ENCODE measurements at places on chromosomes 4 and X. TPM values are rescaled to one million over a fixed set of nuclear protein-coding genes. Genes with fewer than 3 reads are reported as not detected.

The GLRB gene
- polyA plus RNA-seq, result 1.0 TPM

The PLP1 gene
- not detected for polyA plus RNA-seq

The TEX13C gene
- polyA plus RNA-seq, result not detected

The CEP135 gene
- polyA plus RNA-seq, result 3.5 TPM

GRCh38 chrX:95071621-95072020, 1397.6 kb downstream of the FAM133A start:
- H3K36me3 ChIP-seq, result no peaks in the 10 kb centered on the region
- no peak overlapping the region for H3K4me3 ChIP-seq
- no peak for DNase-seq
- no peak overlapping the region for H3K27ac ChIP-seq

DNA sequence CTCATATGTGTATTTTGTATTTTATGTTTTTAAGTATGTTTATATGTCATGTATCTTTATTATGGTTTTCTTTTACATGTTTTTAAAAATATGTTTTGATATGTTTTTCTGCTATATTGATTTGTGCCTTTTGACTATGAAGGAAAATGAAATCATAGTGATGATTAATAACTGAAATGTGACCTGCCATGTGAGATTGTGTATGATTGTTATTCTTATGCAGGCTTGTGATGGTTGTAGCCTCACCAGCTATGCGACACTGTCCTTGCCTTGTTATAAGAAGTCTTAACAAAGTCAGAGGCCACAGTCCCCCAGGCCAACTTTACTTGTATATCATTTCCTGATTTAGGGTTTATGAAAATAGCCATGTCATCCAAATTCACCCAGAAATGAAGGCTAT, 83.2 kb downstream of the TMEM131L start:
- H3K27ac ChIP-seq, result no peak overlapping the region
- H3K36me3 ChIP-seq, result no peaks in the 10 kb centered on the region
- no peak for DNase-seq
- H3K27me3 ChIP-seq, result no peaks in the 10 kb centered on the region
- no peaks in the 10 kb centered on the region for H3K4me1 ChIP-seq

DNA sequence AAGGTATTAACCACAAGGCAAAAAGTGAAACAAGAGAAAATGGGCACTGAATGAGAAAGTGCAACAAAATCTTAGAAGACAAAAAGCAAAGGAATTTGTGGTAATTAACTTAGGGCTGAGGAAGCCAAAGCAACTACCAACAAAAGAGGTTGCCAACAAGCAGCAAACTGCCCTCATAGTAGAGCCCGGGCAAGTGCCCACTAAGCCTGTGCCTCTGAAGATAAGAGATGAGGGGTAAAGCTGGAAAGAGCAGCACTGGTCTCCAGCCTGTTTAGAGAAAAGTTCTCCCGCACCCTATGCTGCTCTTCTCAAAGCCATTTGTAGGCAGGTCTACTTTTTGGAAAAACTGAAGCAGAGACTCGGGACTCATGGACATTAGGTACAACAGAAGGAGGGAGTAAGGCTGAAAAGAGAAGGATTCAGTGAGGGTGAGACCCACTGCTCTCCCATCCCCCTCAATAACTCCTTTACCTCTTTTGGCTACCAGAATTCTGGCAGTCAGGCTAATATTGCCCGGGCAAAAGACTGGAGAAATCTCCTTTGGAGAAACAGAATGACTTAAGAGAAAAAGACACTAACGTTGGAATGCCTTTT, 29.6 kb upstream of the KCNE5 start:
- H3K27me3 ChIP-seq, result no peaks in the 10 kb centered on the region
- no peak for DNase-seq
- no peak overlapping the region for H3K4me3 ChIP-seq

DNA sequence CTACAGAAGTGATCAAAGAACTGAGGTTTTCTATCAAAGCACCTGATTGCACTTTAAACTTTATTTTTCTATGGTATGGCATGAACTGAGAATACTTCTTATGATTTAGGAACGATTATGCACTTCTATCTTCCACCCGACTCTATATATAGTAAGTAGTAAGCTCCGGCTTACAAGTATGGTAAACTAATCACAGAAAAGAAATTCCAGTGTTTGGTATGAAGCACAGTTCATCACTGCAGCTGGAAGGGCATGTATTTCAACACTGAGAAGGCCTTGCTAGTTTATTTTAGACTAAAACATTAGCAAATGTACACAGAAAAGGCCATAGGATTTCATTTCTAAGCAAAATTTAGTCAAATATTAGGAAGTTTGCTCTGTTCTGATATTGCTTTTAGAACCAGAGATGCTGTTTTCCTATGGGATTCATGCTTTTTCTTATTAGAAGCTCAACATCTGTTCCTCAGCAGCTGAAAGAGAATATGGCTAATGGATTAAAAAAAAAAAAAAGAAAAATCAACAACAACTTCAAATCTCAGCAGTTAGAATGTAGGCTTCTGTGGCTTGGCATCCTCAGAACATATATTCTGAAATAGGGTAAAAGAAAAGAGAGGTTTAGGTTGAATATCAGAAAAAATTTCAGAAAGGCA, 273.5 kb downstream of the C4orf33 start:
- H3K27me3 ChIP-seq, result no peaks in the 10 kb centered on the region
- H3K4me1 ChIP-seq, result no peaks in the 10 kb centered on the region

- no peak for DNase-seq
- no peak overlapping the region for H3K4me3 ChIP-seq
- H3K27me3 ChIP-seq, result no peaks in the 10 kb centered on the region
- no peaks in the 10 kb centered on the region for H3K36me3 ChIP-seq
- no peak overlapping the region for H3K27ac ChIP-seq
These were observed 106.0 kb upstream of the NDST4 start for GRCh38 chr4:115219315-115219860.

- H3K27ac ChIP-seq, result no peak overlapping the region
- H3K4me1 ChIP-seq, result no peaks in the 10 kb centered on the region
- DNase-seq, result no peak
- H3K4me3 ChIP-seq, result no peak overlapping the region
These were observed 83.6 kb downstream of the JAKMIP1 start for GRCh38 chr4:6116696-6117285.

- peak overlapping the region; percentile 83 for H3K4me3 ChIP-seq
- H3K27me3 ChIP-seq, result no peaks in the 10 kb centered on the region
- peaks cover 7% of the 10 kb centered on the region for H3K36me3 ChIP-seq
- H3K4me1 ChIP-seq, result peaks cover 17% of the 10 kb centered on the region
- no peak for DNase-seq
These were observed 581 bp downstream of the UBE2K start for GRCh38 chr4:39698424-39699009.

- DNase-seq, result no peak
- no peaks in the 10 kb centered on the region for H3K36me3 ChIP-seq
- H3K4me3 ChIP-seq, result no peak overlapping the region
These were observed 74.1 kb upstream of the MAOA start for GRCh38 chrX:43581888-43582539.

GRCh38 chrX:136835761-136836160, 44.8 kb downstream of the RBMX start:
- no peaks in the 10 kb centered on the region for H3K27me3 ChIP-seq
- no peak overlapping the region for H3K27ac ChIP-seq
- DNase-seq, result no peak
- H3K4me3 ChIP-seq, result no peak overlapping the region

DNA sequence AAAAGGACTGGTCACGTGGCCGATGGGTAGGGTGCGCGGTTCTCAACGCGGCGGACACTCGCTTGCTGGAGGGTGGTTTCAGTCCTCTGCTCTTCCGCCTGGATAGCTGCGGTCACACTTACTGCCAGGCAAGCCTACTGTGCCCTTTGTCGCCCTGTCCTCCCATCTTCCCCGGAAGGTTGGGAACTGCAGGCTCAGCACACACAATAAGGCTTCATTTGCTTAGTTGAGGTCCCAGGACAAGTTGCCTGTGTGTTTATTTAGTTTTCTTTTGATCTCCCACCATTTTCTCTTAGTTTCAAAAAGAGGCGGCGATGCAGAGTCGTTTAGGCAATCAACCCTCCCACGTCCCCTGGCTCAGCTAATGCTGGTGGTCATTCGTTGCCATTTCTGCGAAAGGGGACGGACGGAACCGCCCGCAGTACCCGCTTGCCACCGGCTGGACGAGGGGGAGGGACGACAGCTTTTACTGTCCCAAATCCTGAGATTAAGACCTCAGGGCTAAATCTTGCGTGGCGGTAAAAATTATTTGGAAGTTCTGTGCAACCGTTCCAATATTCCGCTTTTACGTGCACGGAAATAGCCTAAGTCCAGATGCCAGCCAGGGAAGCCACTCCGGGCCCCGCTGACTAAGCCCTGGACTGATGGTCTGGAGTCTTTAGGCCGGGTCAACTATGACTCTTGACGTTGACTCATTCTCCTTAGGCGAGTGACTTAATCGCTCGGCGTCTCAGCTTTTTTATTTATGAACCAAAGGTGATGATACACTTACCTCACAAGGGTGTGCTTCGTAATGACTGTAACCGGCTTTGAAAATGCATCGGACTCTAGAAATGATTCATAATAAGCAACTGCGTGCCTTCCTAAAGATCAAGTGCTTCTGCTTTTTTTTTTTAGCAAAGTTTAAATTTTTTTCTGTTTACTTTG, 671 bp upstream of the EIF4E start:
- peak overlapping the region; percentile 90 for H3K4me3 ChIP-seq
- H3K4me1 ChIP-seq, result peaks cover 20% of the 10 kb centered on the region
- peaks cover 3% of the 10 kb centered on the region for H3K36me3 ChIP-seq
- peak overlapping the region; percentile 100 for H3K27ac ChIP-seq

DNA sequence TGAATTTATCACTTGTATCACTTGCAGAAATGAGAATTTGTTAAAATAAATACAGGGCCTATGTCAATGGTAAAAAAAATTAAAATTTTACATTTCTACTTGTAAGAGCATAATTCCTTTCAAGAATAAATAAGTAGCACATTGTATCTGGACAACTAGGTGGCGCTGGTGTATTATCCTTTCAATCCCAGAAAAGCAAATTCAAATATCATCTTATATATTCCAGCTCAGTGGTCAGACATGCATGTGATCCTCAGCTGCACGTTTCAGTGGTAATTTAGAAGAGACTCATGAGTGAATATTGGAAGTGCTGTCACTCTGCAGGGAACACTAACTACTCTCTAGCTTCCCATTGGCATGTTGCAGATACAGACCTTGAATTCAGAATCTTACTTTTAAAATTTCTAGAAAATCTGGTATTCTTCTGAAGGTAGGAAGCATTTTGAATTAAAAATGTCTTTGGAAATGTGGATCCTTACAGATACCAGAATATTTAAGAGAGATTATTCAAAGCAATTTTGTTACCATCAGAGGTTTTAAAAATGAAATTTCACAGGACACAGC, 1414.7 kb upstream of the TENM3 start:
- H3K27me3 ChIP-seq, result no peaks in the 10 kb centered on the region
- H3K4me1 ChIP-seq, result peaks cover 12% of the 10 kb centered on the region
- H3K36me3 ChIP-seq, result no peaks in the 10 kb centered on the region
- peak; percentile 4 for DNase-seq

Data from keratinocyte (primary cell).